ENCODE measurements at places on chromosomes 6 and 20.
A peak's percentile ranks its signal among the peaks of the same experiment; 100 is the strongest.

DNA sequence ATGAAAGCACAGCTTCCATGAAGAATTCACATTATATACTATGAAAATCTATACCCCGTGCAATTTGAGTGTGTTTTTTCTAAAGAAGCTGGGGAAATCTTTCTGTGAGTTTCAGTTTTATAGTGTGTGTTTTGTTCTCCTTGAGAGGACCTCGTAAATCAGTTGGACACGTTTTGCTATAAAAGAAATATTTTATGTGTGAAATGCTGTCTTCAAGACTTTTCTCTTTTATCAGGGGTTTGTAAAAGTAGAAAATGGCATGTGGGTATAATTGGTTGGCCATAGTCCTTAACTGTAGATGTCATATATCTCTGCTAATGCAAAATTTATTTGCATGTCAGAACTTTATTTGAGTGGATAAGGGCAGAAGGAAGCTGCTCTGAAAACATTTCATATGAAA is 186.2 kb downstream of the CDH4 start:
- DNase-seq = no peak

DNA sequence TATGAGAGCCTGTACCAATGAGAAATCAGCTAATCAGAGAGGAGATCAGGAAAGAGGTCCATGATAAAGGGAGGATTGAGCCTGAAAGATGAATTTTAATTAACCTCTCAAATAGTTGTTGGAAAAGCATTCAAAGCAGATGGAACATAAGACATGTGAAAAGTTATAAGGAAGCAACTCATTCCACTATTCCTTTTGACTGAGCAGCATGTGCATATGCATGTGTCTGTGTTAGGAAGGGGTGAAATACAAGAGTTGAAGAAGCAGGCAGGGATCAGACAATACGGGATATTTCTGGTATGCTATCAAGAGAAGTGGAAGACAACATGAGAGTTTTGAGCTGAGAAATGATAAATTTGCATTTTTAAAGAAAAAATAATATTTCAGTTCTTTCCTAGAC is 624.8 kb upstream of the PTCHD4 start:
- DNase-seq = no peak

DNA sequence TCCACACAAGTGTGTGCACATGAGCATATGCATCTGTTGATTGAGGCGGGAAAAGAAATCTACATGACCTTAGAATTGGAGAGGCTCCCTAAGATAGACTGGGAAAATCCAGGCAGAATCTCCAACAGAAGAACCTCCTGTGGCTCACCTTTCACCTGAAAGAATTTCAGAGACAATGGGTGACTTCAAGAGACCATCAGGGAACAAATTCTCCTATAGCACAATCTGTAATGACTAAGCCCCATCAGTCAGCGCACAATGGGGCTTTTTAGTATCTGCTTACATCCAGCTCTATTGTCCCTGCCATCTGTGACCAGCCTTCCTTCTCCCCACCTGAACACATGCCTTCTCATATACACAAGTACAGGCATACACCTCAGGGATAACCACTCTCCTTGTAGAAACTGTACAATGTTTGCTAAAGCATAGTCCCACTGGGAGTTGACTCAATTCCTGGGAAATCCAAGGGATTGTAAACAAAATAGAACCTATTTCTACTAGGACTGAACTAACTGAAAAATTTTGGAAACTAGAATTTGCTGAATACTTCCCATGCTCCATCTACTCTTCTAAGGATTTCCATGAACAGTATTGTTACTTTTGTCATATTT is 150.8 kb upstream of the STXBP5 start:
- no peak for DNase-seq

DNA sequence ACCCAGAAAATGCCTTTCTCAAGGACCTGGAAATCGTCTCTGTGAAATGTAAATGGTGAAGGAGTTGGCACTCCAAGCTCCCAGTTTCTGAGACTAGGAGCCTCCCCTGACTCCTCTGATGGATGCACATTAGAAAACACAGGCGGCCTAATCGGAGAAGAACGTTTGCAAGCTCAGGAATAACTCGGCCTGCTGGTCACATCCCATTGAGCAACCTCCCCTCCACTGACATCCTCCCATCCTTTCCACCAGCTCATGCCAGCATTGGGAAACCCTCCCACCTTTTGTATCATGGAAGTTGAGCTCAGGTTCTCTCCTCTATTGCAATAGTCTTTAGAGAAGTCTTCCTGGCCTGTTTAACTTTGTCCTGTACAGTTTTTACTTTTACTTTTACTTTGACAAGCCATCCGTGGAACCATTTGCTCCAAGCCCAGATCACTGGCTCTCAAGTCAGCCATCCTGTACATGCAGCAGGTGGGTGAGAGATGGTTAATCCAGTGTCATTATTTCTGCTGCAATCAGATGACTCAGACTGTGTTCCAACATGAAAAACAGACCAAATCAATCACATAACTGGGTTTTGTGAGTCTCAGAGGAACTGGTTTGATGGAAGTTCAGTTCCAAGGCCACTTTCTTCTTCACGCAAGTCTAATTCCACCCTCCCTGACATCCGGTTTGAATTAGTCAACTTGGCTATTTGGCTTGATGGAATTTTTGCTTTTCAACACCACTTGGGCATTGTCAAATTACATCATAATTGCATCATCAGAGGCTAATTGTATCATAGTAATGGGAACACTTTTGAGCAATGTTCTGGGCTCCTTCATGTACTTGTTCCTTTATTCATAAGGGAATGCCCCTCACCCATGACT is 619.4 kb upstream of the CDH4 start:
- DNase-seq = no peak

GRCh38 chr6:26232306-26232939 is 132.6 kb upstream of the BTN3A2 start:
- DNase-seq = no peak

- DNase-seq = no peak
Measured at GRCh38 chr6:36590237-36590636, 3.9 kb upstream of the SRSF3 start.

DNA sequence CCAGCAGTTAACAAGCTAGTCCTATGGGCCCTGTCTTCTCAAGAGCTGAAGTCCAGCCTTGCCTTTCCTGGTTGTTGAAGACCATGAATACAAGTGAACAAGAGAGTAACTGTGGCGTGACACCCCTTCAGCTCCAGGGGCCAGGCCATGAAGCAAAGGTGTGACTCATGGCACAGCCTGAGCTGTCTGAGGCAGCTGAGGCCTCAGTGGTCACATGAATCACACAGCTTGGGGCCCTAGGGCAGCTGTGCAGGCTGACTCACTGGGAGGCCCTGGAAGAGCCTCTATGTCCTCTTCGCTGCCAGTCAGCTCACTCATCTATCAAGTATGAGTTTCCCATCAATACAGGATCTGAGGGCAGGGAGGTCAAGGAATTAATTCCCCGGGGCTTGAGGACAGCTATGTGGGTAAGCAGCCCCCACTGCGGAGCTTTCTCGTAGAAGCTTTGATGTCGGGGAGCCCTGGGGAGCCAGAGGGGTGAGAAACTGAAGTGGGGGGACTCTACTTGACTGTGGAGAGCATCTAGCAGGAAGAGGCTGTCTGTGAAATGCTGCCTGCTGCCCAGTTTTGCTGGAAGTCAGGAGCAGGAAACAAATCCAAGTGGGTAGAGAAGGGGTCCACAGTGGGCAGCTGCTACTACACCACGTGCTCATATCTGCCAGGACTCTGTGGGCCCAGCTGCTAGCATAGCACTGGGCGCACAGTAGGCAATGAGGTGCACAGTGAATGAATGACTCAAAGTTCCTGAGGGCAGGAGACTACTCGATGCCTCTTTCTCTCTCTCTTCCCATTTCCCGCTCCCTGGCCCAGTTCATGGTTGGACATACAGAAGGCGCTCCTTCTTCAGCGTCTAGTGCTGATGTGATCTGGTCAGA is 13.7 kb upstream of the FAM83C start:
- peak; percentile 95 for DNase-seq

DNA sequence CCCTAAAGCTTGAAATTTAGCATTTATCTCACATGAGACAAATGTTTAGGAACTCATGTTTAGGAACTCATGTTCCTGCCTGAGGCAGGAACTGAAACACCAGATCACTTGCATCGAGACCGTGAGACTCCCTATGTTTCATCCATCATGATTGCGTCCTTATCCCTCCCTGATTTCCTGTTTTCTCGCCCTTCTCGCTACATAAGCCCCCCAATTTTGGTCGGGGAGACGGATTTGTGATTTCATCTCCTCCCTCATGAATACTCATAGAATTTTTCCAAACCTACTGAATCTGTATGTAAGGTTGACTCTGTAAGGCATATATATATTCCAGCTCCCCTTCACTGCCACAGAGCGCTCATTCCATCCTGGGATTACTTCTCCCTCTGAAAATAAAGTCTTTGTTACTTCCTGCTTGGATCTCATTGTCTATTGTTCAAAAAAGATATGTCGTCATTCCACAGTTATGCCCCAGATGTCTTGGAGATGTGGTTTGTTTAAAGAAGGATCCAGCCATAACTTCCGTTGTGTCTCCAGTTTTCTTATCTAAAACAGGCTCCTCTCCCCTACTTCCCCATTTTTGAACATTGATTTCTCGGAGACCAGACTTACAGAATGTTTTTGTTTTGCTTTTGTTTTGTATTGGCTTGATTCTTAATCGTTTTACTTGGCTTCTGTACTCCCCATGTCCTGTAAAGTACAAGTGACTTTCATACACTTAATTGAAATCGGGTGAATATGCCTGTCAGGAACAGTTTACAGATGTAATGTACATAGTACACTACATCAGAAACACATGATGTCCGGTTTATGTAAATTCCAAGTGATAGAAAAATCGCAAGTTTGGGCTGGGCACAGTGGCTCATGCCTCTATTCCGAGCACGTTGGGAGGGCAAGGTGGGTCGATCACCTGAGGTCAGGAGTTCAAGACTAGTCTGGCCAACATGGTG is 118.7 kb downstream of the HFE start:
- peak; percentile 34 for DNase-seq

DNA sequence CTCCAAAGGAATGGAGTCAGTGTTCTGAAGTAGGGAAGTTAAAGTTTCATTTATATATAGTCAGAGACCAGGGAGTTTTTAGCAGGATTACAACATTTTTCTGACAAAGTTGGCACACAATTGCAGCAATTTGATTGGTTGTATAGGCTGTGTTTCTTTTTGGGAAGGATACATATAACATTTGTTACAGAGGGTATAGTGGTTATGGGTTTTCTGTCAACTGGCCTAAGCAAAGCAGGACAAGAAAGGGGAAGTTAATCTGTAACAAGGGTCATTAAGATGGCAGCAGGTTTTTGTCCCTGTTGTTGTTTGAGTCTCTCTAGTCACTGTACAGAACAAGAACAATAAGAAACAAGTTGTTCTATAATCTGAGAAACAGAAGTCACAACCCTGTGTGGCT is 41.4 kb downstream of the TPD52L1 start:
- DNase-seq = no peak

DNA sequence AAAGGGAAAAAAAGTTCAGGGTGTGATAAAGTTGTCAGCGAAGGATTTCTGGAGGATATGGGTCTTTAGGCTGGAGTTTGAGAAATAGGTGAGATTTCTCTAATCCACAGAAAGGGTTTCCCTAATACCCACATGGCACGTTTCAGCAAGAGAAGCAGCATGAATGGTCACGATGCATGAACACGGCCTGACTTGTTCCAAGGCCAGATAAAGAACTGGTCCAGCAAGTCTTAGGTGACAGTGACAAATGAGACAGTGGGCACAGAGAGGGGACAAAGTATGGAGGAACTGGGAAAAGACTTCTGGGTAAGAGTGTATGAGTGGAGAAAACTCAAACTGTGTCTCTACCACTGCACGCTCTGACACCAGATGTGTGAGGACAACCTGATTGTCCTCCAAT is 262.0 kb upstream of the FOXQ1 start:
- DNase-seq = no peak

GRCh38 chr6:132643547-132643946 is 15.4 kb downstream of the TAAR1 start:
- DNase-seq = no peak

- no peak for DNase-seq
Measured at GRCh38 chr20:47051936-47052526, 157.4 kb downstream of the EYA2 start.

GRCh38 chr6:13012977-13013680 is 296.6 kb downstream of the PHACTR1 start:
- DNase-seq = peak; percentile 5

DNA sequence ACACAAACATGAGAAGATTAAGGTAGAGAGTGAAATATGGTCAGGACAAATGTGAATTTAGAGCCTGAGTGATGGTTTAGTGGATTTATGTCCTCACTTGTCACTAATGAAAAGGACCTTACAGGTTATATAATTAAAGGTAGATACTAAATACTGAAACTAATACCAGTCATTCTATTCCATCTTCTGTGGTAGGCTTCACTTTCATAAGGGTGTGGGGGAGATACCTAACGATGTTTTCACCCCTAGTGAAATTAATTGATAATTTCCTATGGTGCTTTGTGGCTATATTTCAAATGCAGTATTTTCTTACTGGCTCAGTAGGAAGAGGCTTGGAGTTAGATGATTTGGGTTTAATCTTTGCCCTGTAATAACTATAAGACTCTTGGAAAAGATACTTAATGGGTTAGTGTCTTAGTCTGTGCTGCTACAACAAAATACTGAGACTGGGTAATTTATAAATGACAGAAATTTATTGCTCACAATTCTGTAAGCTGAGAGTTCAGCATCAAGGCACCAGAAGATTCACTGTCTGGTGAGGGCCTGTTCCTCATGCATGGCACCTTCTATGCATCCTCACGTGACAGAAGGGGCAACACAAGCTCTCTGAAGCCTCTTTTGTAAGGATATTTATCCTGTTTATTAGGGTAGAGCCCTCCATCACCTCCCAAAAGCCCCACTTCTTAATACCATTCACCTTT is 21.3 kb downstream of the RNF217 start:
- DNase-seq = no peak

GRCh38 chr6:3190056-3190455 is 32.7 kb upstream of the TUBB2A start:
- no peak for DNase-seq

Data from activated CD4-positive, alpha-beta T cell treated with anti-CD3 and anti-CD28 coated beads, Interleukin-2, Interleukin-6, amounts not matched to agents 100 ng/mL and 50 ng/mL, durations not matched to agents 16 hours and 8 hours (primary cell).